ENCODE measurements at places on chromosomes 3 and 15.

GRCh38 chr3:138675393-138675792 is 66.8 kb downstream of the FAIM start:
- DNase-seq = no peak

DNA sequence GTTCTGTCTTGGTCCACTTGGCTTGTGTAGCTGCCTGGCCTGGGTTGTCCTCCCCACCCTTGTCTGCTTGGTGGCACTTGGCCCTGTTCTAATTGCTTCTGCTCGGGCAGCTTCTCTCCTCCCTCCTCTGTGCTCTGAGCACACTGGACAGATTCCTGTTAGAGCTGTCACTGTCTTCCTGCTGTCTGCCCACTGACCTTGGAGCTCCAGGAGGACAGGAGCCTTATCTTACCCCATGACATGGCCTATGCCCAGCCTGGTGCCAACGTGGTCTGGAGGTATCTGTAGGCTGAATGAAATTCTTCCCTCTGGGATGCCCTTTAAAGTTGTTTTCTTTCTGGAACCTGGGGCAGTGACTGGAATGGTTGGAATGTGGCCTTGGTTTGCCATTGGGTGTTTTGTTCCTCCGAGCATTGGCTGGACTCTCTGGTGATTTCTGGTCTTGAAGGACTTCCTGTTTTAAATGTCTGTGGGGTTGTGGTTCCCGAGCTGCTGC is 94.1 kb downstream of the FAM43A start:
- no peak for DNase-seq

DNA sequence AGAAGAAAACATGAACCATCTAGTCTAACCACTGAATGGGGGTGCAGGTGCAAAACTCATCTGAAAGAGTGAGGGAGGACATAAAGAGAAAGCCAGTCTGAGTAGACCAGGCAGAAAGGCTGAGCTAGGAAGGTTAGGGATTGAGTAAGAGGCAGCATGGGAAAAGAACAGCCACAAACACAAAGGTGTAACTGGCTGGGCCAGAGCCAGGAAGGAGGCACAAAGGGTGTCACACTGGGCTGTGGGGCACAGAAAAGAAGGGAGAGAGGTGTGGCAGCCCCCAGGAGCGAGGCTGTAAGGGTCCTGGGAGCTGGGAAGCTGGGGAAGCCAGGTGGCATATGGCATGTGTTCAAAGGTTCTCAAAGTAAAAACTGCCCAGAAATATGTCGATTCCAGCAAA is 18.7 kb downstream of the IGSF11 start:
- no peak for DNase-seq

GRCh38 chr15:69958496-69959084 is 139.1 kb downstream of the TLE3 start:
- DNase-seq = no peak

DNA sequence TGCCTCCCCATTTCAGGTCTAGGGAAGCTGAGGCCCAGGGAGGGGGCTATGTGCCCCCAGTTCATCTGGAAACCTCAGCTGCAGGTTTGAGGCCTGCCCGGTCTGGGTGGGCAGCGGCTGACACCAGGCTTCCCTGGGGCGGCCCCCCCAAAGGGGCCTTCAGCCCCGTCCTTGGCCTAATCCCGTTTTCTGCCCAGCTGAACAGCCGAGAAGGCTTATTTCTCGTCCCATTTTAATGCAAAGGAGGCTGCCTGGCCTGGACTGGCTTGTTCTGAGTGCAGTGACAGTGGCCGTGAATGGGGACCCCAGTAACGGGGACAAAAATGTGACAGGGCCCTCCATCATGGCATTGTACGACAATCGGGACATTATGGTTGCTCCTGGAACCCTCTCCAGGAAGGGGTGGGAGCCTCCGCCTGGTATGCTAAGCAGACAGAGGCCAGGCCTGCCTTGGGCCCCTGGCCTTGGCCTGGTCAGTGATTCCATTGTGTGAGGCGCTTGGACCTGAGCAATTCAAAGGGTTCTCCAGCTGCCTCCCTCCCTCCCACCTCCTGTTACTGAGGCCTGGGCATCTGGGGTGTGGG is 93.9 kb downstream of the WNT7A start:
- DNase-seq = no peak

DNA sequence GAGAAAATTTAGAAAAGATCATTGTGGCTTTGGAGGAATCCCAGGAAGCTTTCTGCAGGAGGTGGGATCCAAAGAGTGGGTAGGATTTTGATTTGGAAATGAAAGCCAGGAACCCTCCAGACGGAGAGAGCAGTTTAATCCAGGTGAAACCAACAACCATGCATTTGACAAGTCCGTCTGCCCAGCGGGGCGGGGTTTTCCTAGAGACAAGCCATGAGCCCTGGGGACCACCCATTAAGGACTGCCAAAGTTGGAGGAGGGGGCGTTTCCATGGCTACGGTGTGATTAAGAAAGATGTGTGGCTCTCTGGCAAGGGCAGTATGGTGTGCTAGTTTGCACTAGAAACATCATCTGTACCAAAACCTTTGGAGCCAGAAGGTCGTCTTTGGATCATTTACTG is 53.4 kb downstream of the SRGAP3 start:
- no peak for DNase-seq

DNA sequence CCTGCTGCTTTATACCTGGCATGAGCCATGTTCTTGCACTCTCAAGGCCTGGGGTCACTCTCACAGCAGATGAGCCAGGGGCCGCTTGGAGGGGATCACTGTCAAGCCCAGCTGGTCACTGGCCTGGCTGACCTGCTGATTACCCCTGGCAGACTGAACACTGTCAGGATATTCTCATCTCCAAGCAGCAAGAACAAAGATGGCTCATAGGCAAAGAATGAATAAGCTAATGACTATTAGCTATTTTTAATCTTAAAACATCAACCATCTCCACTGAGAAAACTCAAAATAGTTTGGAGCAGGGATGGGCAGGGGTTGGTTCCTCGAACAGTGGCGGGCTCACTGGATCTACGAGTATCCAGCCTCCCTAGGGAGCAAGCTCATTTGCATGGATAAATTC is 64.4 kb upstream of the ACAN start:
- DNase-seq = no peak

GRCh38 chr3:138362538-138362937 is 14.2 kb downstream of the MRAS start:
- DNase-seq = no peak

DNA sequence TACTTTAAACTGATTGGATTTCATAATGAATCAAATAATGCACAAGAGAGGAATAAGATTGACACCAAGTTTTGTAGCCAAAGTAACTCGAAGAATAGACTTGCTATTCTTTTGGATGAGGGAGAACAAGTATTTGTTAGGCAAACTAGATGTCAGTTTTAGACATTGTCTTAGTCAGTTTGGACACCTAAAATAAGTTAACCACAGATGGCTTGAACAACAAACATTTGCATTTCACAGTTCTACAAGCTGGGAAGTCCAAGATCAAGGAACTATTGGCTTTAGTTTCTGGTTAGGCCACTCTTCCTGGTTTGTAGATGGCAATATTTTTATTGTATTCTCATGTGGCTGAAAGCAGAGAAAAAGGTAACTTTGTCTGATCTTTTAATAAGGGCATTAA is 61.3 kb upstream of the OSTN start:
- DNase-seq = no peak

DNA sequence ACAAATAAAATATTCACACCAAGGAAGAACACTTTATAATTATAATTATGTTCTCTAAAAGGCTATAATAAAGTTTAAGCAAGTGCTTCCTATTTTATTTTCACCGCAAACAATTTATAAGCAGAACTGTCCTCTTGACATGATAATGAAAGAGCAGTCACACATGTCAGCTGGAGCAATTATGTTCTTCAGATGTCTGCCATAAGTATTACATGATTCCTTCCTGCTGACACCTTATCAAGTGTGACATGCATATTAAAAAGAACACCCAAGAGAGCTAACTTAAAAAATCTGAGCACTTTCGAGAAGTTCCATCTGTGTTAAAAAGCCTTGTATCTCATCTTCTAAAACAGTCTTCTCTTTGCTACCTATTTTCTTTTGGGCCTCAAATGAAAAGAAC is 249.5 kb downstream of the SQOR start:
- DNase-seq = no peak

GRCh38 chr15:66628976-66629723 is 63.4 kb upstream of the LCTL start:
- no peak for DNase-seq

- DNase-seq = no peak
Measured at GRCh38 chr3:184145111-184145524, 10.0 kb downstream of the EIF2B5 start.

- DNase-seq = no peak
Measured at GRCh38 chr3:151869181-151869580, 4.3 kb upstream of the SUCNR1 start.

DNA sequence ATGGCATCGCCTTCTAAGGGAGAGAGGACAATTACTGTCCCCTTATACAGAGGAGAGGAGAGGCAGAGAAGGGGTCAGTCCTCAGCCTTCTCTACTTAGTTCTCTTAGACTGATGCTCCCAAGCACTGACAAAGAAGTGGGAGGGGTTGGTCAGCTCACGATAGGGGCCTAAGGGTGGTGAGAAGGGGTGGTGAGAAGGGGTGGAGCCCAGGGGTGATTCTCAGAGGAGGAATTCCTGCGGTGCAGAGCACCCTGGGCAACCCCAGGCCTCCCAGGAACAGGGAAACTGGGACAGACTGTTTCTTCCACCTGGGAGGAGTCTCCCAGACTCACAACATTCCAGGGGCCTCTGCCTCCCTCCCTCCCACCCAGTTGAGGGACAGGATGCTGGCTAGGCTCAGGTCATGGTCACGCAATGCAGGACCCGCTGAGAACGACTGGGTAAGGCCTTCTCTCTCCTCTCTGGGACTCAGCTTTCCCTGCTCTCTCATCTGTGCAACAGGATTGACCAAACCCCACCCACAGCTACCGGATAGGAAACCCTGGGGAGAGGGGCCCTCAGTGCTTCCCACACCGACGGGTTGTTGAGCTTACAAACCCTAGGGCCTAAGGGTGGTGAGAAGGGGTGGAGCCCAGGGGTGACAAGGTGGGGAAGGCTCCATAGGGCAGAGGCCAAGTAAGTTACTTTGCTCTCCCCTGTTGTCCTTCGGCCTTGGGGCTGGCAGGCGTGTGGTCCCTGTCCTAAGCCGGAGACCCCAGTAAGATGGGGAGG is 1.5 kb downstream of the TPRA1 start:
- DNase-seq = no peak

- no peak for DNase-seq
Measured at GRCh38 chr15:45796433-45796832, 161.6 kb downstream of the SQOR start.

DNA sequence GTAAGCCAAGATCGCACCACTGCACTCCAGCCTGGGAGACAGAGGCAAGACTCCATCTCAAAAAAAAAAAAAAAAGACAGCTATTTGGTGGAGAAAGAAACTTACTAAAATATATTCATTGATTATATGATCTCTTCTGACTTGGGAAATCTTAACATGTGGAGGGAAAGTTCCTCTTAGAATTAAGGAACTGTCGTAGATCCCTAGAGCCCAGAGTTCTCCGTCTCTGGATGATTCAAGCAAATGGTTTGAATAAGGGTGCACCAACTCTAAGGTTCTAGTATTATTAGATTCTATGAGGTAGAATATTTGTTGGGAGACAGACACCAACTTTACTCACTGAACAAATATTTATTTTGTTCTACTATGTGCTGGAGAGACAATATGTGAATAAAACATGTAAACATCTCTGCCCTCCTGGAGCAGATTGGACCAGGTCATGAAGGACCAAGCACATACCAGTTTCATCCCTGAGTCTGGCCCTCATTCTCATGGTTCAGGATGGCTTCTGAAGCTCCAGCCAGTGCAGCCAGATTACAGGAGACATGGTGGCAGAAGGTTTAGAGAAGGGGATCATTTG is 129.7 kb downstream of the MITF start:
- no peak for DNase-seq

GRCh38 chr3:9779721-9780457 is 10.1 kb upstream of the CAMK1 start:
- no peak for DNase-seq

DNA sequence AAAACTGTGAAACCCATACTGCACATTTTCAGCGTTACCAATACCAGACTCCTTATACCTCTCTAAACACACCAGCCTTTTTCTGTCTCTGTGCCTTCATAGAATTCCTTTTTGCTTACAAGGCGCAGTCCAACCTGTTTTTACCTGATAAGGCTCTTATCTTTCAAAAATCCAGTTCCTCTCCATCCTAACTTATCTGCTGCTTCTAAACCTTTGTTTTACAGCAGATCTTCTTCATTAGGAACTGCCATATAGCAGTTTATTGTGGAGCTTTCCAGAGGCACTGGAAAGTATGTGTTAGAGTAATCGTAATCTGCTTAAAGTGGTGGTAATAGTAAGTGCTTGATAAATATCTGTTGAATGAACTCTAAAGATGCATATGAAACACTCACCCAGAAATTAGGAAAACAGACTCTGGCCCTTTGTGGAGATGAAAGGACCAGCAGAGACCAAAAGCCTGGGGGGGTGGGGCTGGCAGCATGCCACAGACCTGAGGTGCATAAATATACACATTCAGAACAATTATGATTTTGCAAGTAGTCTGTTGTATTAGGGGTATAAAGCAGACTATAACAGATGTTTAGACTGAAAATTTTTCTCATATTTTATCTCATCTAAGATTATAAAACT is 29.3 kb downstream of the PPP2R3A start:
- no peak for DNase-seq

- DNase-seq = no peak
Measured at GRCh38 chr3:127886231-127886955, 28.6 kb upstream of the KBTBD12 start.

- peak; percentile 60 for DNase-seq
Measured at GRCh38 chr3:137946356-137946973, 63.5 kb upstream of the CLDN18 start.

GRCh38 chr3:100149713-100150415 is 35.6 kb upstream of the FILIP1L start:
- no peak for DNase-seq

- no peak for DNase-seq
Measured at GRCh38 chr3:25854635-25855034, 64.7 kb downstream of the OXSM start.

DNA sequence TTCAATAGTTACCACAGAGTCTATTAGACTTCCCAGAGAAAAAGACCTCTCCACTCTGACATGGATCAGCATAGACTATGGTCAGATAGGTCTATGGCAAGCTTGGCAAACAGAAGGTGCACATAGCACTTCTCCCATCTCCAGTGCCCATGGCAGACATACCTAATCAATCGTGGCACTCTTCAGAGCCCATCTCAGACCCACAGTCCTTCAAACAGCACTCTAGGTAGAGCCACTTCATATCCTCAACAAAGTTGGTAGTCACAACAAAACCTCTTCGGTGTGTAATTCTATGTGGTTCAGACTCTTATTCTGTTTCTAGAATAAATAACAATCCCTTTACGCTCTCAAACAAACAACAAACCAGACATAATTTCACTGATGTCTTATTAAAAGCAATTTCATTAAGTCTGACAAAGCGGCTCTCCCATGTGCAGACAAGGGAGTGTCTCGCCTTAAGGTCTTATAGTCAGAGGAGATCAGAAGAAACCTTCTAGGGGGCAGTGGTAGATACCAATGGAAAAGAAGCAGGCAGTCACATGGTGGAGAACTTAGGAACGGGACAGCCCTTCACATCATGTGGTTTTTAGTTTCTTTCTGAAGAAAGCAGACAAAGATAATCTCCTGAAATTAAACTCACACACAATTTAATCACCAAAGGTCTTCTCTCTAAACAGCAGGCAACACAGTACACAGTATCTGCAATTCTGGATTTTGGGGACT is 483.4 kb downstream of the FOXP1 start:
- DNase-seq = no peak
